HS-5 (cell line): ENCODE measurements at places on chromosomes 3 and 15.

DNA sequence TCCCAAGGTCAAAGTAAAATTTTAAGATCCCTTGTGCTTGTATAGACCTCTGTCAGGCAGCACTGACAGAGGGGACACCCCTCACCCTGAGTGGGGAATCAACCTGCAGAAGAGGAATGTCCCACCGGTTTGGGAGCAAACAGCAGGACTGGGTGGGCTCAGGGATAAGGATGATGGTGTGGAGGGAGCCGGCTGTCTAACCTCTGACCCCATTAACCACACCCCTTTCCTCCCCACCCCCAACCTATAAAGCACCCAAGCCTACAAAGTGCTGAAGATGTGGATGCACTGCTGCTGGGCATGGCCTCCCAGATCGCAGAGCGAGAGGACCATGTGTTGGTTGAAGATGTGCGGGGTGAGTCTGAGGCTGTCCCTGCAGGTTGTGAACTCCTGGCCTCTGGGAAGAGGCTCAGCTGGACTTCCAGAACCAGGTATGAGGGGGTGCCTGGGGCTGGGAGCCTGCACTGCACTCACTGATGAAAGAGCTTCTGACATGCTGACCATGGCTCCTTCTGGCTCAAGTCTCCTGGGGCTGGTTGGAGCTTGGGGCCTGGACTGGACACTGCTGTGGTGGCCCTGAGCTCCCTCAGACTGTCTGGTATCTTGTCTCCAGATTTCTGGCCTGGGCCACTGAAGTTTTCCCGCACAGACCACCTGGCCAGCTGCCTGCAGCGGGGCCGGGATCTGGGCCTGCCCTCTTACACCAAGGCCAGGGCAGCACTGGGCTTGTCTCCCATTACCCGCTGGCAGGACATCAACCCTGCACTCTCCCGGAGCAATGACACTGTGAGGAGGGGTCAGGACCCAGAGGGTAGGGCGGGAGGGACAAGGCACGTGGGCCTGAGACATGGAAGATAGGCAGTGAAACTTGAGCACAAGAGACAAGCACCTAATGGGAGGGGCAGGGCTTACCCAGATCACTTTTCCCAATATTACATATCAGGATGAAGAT, 9.3 kb downstream of the DUOX1 start:
- DNase-seq = no peak

GRCh38 chr3:63324621-63325020, 46.5 kb downstream of the SYNPR start:
- DNase-seq = no peak

DNA sequence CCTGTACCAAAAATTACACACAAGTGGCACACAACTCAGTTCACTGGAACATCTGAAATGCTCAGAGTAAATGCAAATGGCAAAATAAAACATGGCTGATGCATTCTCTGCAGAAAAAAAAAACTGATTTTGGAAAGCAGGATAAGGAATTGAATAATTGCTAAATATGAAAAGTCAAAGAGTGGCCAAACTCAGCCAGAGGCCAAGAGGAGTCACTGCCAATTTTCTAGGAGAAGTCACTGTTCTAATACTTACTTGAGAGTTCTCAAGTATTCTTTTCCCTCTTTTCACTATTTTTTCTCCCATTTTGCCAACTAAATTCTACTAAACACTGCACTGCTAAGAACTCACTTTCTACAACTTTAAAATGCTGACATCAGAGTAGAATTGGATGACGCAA, 1018.6 kb downstream of the TUSC7 start:
- no peak for DNase-seq

- DNase-seq = no peak
Measured at GRCh38 chr15:90076716-90077115, 25.6 kb downstream of the IDH2 start.

DNA sequence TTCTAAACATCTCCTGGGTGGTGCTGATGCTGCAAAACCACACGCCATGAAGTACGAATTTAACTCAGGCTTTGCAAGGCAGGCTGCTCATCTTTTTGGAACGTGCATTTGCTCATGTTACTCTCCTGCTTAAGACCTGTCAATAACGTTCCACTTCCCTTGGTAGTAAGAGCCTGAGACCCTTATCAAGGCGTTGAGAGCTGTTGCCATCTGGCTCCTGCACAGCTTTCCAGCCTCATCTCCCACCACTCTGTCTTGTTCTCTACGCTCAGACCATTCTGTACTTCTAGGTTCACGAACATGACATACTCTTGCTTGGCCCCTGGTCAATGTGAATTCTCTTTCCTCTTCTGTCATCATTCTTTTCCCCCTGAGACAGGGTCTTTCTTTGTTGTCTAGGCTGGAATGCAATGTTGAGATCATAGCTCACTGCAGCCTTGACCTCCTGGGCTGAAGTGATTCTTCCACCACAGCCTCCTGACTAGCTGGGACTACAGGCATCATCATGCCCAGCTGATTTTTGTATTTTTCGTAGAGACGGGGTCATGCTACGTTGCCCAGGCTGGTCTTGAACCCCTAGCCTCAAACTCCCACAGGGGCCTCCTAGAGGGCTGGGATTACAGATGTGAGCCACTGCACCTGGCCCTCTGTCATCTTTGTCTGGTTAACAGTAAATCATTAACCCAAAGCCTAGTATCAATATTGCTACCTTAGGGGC, 202.8 kb downstream of the CADPS start:
- DNase-seq = no peak

DNA sequence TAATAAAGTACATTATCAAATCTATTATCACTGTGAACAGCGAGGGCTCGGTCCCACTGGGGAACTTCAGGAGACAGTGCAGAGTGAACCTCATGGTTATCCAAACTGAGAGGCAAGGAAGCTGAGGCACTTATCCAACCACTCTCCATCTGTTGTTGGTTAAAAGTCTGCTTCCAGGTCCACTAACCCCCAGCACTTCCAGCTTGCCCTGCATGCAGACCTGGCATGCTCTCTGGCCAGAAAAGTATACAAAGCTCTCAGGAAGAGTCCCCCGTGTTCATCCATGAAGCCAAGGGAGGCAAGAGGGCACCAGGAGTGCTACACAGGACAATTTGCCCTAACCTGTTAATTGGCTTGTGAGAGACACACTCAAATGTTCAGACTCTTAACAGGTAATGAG, 36.0 kb downstream of the FBN1 start:
- no peak for DNase-seq

DNA sequence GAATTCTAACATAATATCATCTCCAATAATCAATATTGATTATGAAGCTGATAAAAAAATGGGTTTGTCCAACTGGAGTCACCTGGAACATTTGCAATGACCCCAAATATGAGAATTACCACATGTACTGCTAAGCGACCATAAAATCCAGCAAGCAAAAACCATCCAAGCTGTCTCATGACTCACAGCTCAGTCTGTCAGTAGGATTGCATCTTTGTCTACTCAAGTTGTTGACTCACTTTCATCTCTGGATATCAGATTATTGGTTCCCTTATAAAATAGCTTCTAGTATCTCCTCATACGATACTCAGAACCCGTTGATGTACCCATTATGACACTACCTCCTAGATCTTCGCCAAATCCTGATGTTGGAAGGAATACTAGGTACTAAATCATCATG, 209.8 kb upstream of the ATP11B start:
- no peak for DNase-seq

- no peak for DNase-seq
Measured at GRCh38 chr3:38641461-38642110, 7.9 kb downstream of the SCN5A start.
